Activated naive CD4-positive, alpha-beta T cell treated with Interleukin-2 at 50 U/mL for 16 hours (primary cell): ENCODE measurements at places on chromosomes 2 and 18.

- DNase-seq = no peak
Measured at GRCh38 chr2:185128996-185129395, 530.7 kb downstream of the ZNF804A start.

DNA sequence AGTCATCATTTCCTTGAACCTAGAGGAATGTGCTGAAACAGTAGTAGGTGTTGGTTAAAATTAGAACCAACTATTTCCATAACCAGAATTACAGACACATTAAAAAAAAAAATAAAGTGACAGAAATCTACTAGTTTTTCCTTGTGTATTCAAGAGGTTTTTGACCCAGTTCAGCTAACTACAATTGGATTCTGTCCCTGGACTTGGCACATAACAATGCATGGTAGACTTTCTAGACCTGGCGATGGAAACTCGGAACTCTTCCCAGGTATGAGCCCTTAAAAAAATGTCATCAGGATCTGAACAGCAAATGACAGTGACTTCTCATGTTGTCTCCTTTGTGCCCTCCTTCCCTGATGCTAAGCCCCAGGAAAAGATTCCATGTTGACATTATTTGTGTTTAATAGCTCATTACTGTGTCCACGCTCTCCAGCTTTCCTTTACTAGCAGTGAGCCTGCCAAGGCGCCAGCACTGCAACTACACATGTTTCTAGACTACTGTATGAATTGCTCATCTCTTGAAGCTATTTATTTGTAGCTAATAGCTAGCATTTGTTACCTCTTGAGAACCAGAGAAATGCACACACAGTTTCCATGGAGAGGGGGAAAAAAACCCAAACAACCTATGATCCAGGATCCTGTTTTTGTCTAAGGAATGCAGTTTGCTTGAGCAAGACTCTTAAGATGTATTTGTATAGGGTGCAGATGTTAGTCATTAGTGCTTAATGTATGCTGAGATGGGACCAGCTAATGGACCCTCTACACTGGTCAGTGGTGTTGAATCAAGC, 148.5 kb downstream of the FMNL2 start:
- DNase-seq = no peak

DNA sequence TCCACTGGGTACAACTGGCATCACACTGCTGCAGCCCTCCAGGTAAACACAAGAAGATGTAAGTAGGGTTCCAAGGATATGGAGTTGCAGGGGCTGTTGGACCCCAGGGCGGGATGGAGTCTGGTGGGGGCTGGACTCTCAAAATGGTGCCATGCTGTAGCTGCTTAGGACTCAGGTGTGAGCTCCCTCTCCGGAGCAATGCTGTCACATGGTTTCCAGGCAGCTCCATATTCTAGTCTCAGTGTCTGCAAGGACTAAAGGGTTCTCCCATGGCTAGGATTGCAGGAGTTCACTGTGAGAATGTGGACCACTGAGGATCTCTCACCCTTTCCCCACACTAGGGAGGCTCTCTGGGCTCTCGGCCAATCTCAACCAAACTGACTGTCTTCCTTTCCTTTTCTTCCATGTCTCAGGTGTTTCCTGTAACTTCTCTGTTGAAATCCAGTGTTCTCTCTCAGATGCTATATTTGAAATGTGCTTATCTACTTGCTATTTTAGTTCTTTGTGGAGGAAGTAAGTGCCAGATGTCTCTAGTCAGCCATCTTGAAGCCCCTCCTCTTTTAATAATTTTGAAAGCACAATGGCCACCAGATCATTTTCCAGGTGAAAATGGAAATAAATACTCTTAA, 57.6 kb downstream of the CCNT2 start:
- DNase-seq = no peak

DNA sequence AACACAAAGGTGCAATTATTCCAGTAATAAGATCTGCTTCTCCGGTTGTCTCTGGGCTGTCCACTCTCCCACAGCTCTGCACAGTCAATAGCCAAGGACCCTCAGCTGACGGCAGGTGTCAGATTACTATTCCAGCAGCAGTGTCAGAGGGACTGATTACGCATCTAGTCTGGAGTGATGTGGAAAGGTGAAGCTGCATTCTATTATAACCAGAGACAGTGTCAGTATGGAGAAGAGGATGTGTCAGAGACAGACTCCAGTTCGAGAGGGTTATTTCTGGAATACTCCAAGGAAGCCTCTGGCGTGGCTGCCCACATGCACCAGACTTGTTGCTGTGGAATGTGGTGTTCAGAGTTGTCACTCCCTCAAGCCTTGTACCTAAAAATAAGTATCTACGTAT, 163.6 kb upstream of the TMEM200C start:
- DNase-seq = no peak

DNA sequence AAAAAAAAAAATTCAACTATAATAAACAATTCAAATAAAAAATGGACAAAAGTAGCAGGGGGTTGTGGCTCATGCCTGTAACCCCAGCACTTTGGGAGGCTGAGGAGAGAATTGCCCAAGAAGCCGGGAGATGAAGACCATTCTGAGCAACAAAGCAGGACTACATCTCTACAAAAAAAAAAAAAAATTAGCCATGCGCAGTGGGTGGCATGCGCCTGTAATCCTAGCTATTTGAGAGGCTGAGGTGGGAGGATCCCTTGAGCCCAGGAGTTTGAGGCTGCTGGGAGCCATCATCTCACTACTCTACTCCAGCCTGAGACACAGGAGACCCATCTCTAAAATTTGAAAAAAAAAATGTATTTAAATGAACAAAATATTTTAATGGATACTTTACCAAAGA, 4.4 kb upstream of the CACNB4 start:
- DNase-seq = no peak

GRCh38 chr2:61993422-61994024, 88.0 kb downstream of the COMMD1 start:
- no peak for DNase-seq

DNA sequence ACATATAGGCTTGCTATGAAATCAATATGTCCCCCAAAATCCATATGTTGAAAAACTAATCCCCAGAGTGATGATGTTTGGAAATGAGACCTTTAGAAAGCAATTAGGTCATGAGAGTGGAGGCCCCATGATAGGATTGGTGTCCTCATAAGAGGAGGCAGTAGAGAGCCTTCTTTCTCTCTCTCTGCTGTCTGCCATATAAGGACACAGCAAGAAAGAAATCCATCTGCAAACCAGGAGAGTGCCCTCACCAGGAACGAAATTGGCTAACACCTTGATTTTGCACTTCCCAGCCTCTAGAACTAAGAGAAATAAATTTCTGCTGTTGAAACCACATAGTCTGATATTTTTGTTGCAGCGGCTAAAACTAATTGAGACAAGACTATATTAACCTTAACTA, 89.5 kb downstream of the NBAS start:
- DNase-seq = no peak
